NCI-H460 (cell line): ENCODE measurements at places on chromosomes 13 and 19.

- DNase-seq, result no peak
Observed at GRCh38 chr19:33175886-33176669, 18.1 kb upstream of the LRP3 start.

DNA sequence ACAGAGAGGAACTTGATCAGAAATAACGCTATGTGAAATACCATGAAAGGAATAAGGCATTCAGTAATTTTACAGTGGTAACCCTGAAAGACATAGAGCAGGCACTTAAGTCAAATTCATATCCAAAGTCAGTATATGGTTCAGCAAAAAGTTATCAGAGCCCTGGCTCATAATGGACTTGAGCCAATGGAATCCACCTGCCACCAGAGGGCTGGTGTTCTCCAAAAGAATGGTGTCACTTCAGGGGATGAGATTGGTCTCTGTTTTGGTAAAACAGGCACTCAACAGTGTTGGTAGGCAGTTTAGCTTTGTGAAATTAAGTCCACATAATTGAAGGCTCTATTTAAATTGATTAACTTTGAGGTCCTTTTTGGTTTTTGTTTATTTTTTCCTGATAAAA lies 93.9 kb downstream of the LIG4 start:
- no peak for DNase-seq

- no peak for DNase-seq
Observed at GRCh38 chr19:16628984-16629691, 1.1 kb upstream of the MED26 start.

GRCh38 chr13:101417043-101417406 lies 717 bp upstream of the NALCN start:
- DNase-seq, result peak; percentile 35

DNA sequence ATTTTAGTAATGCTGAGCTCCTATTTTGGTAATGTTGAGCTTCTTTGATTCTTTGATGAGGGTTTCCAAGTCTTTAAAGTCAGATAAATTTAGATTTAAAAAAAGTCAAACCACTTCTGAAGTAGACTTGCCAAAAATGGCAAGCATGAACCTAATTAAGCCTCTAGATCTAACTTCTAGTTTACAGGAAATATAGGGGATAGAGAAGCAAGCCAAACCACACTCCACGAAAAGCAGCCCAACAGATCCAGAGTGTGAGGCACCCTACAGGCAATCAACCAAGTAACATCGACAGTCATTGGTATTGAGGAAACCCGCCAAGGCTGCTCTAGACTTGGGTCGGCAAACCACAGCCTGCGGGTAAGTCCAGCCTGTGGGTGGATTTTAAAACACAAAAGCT lies 3.7 kb downstream of the GGACT start:
- DNase-seq, result no peak

DNA sequence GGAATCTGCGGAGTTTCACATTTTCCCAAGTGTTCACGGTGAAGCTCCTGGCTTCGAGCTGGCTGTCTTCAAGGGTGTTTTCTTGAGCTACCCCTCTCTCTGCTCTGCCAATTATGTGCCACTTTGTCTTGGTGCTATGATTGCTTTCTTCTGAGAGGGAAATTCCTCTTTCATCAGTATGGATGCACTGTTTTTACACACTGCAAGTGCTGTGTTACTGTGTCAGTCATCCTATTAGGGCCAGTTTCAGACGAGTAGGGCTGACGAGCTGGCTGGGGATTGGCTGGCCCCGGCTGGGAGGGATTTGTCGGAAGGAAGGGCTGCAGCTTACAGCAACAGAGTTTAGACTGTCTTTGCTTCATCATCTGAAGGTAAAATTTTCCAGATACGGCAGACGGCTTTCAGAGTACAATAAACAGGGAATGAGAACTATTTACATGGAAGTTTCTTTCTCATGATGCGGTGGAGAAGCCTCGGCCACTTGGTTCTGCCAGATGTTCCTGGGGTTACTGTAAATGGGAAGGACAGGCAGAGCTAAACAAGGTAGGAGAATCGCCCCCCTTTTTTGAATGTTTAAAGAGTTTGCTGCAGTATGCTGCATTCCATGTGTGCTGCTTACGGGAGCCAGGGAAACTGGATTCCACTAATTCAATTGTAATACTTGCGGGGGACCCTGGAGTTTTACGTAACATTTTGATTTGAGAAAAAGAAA lies at the start of gene MBNL2:
Gene MBNL2, plus strand, starts transcription at position 345 of the 712 bp plus-strand sequence. CDS start 53,903 bp downstream, outside the sequence.
- peak; percentile 78 for DNase-seq

DNA sequence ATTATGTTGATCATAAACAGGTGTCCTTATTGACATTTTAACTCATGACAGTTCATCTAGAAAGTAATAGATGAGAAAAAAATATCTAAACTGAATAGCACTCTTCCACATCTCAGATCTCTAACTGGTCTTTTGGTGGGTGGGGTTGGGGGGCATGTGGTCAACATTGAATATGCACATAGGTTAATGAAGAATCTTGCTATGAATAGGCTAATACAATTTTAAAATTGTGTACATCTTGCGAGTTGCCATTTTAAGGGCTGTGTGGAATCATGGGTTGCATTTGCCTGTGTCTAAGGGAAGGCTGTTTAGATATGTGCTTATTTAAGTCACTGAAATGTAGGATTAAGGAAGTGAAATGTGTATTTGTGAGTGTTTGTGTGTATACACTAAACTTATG lies 346.0 kb downstream of the ITGBL1 start:
- DNase-seq, result no peak

- DNase-seq, result no peak
Observed at GRCh38 chr19:51084505-51084904, 1.8 kb upstream of the KLK14 start.

GRCh38 chr13:88042489-88042888 lies 371.3 kb downstream of the SLITRK5 start:
- no peak for DNase-seq

DNA sequence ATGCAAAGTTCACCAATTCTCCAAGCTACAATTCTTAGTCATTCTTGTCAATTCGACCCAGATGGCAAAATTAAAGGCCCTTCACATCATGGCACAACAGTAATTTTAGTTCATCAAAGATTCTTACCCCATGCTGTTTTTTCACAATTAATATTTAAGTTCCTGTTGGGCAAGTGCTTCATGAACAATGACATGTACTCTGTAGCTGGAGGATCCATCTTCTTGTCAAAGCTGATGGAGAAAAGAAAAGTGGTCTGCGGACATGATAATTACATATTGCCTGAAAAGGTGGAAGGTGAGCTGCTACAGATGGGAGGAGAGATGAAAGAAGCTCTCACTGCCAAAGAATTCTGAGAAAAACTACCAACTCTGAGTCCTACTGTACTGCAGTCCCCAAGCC lies 1370.3 kb upstream of the SLC10A2 start:
- no peak for DNase-seq

DNA sequence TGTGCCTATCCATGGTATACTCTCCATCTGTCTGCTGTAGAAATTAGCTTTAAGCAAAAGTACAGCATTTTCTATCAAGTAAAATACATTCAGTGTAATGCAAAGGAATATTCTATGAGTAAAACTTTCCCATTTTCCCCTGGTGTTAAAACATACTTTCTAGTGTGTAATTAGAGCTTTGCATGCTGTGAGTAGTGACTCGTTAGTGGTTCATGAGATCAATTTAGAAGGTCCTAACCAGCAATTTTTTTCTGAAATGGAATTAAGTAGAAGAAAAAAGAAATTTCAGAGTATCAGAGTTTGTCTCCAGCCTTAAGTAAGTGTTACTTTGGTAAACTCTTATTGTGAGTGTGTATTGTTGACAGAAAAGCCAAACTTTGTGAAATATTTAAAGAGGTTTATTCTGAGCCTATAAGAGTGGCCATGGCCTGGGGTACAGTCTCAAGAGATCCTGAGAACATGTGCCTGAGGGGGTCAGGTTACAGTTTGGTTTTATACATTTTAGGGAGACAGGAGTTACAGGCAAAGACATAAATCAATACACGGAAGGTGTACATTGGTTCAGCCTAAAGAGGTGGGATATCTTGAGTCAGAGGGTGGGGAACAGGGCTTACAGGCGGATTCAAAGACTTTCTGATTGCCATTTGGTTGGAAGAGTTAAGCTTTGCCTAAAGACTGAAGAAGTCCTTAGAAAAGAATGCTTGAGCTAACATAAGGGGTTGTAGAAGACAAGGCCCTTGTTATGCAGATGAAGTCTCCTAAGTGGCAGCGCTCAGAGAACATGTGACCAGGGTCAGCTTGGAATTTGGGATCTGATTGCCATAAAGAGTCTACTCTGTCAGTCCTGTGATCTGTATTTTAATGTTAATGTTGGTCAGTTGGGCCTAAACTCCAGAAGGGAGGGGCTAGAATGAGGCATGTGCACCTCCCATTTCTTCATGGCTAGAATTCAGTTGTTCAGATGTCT lies 25.5 kb downstream of the FAM187B start:
- DNase-seq, result no peak

- DNase-seq, result no peak
Observed at GRCh38 chr19:19606021-19606420, 12.5 kb downstream of the PBX4 start.

- DNase-seq, result no peak
Observed at GRCh38 chr19:34734537-34735103, 577 bp downstream of the ZNF181 start.

- no peak for DNase-seq
Observed at GRCh38 chr19:12841094-12841493, 2.8 kb downstream of the MAST1 start.

DNA sequence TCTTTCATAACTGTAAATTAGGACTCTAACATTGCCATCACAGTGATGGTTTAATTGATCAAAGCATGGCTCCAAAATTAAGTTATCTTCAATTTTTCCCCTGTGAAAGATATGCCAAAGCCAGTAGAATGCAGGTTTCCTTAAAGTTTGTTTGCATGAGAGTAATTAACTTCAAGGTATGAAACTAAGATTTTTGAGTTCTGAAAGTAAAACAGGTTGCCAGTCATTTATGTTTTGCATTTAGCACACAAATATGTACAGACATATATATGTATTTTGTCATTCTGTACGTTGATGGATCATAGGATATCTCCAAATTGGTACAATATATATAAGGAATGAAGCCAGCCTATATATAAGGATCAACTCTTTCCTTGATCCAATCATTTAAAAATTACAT lies 23.6 kb upstream of the NDFIP2 start:
- DNase-seq, result no peak

- no peak for DNase-seq
Observed at GRCh38 chr19:29532097-29532496, 6.3 kb downstream of the VSTM2B start.

GRCh38 chr13:52786766-52787165 lies 47.1 kb upstream of the CNMD start:
- DNase-seq, result no peak

GRCh38 chr19:33333642-33334041 lies 31.3 kb upstream of the CEBPA start:
- DNase-seq, result no peak

DNA sequence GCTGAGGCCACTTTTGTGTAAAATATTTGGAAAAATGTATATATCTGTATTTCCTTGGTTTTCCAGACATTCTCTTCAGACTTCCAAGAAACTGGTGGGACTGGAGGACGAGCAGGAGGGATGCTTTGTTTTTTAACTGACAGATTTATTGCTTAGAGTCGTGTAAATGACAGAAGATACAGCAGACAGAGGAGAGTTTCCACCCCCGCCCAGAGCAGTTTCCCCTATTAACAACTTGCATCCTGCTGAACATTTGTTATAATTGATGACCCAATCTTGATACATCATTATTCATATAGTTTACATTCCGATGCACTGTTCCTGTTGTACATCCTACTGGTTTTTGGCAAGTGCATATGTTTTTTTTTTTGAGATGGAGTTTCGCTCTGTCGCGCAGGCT lies 7.1 kb upstream of the DOCK6 start:
- DNase-seq, result no peak

DNA sequence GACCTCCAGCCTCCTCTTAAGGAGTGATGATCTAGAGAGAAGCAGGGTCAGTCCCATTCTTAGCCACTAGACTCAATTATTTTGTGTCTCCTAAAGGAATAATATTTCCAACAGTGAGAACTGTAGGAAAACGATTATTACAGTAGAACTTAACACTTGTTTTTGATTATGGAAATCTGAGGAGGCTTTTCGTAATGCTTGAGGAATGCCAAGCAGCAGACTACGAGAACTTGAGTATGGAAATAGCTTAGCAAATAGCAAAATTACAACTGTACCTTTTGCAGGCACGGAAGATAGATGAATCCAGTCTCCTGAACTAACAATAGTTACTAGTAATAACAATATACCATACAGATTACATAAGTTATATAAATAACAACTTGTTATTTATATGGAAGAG lies 12.2 kb downstream of the BRD4 start:
- DNase-seq, result no peak

GRCh38 chr13:35165205-35165604 lies 223.1 kb downstream of the NBEA start:
- DNase-seq, result no peak

- no peak for DNase-seq
Observed at GRCh38 chr13:28220166-28220565, 81.8 kb downstream of the PAN3 start.

- DNase-seq, result no peak
Observed at GRCh38 chr19:4401769-4402170, 670 bp upstream of the CHAF1A start.

DNA sequence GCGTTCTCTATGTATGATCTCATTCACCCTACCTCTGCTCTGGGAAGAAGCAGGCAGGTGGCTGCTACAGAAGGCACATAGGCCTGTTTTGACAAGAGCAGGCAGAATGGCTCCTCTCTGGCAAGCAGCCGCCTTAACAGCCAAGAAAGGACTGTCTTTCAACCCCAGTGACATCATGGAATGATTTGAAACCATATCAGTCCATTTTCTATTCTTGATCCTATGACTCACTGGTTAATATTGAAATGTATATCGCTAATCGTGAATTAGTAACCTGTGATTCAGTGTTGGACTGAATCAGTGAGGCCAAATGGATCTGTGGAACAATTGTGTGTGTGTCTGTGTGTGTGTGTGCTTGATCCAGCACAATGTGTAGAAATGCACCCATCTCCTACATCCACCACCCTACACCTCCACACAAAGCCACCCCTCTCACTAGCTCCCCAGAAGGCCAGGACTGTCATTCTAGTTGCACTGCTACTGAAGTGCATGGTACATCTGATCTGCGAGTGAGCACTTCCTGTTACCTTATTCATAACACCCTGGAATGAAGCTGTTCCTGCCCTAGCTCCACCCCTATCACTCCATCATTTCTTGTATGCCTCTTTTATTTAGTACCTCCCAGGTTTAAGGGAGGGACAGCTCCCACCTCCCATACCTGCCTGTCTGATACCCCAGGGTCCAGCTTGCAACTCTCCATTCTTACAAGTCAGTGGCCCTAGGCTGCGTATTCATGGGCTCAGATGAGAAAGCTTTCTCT lies 460.0 kb downstream of the FOXO1 start:
- DNase-seq, result no peak

DNA sequence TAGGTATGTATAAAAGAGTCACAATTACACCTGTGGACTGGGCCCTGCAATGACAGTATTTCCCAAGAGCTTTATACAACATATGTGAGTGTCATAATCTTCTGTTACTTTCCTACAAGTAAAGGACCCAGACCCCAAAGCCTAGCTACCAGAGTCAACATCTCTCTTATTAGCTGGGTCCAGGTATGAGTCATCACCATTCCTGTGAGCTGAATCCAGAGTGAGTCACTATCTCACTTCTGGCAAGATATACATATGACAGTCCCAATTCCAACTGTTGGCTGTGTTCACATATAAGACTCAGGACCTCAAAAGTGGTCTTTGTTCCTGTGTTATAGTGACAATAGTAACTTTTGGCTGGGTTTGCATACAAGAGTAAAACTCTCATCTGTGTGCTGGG lies 46.7 kb downstream of the ZNF729 start:
- no peak for DNase-seq

- no peak for DNase-seq
Observed at GRCh38 chr13:52833296-52833875, 15.1 kb downstream of the PCDH8 start.
